ENCODE measurements at places on chromosomes 5 and 9.

GRCh38 chr5:79464695-79465332 is 49.1 kb downstream of the HOMER1 start:
- peak; percentile 12 for DNase-seq

GRCh38 chr9:137970686-137971476 is 93.3 kb downstream of the CACNA1B start:
- DNase-seq, result no peak

GRCh38 chr9:109010746-109011145 is 2.6 kb downstream of the CTNNAL1 start:
- DNase-seq, result no peak

- no peak for DNase-seq
Measured at GRCh38 chr5:40134883-40135520, 544.7 kb upstream of the PTGER4 start.

DNA sequence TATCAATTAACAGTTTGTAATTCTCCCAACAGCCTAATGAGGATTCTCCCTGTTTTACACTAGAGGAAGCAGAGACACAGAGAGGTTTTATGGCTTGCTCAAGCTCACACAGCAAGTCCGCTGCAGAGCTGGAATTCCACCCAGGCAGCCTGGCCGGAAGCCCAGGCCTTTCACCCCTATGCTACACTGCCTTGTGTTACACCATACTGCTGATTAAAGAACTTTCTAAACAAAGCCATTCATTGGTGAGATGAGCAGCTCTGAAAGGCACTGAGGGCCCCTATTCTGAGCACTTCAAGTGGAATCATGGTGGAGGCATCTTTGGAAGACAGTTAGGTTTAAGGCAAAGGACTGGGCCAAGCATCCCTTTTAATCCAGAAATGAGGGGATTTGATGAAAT is 14.7 kb upstream of the LARP1 start:
- no peak for DNase-seq

DNA sequence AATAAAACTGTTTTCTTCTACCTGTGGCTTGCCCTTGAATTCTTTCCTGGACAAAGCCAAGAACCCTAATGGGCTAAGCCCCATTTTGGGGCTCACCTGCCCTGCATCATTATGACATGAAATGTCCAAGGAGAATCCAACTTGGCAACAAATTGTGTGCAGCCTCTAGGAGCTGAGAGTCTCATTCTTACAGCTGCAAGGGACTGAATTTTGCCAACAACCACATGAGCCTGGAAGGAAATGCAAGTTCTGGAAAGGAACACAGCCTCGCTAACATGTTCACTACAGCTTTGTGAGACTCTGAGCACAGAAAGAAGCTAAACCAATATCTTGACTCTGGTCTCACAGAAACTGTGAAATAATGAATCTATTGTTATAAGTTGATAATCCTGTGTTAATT is 94.8 kb upstream of the CDH12 start:
- DNase-seq, result no peak

DNA sequence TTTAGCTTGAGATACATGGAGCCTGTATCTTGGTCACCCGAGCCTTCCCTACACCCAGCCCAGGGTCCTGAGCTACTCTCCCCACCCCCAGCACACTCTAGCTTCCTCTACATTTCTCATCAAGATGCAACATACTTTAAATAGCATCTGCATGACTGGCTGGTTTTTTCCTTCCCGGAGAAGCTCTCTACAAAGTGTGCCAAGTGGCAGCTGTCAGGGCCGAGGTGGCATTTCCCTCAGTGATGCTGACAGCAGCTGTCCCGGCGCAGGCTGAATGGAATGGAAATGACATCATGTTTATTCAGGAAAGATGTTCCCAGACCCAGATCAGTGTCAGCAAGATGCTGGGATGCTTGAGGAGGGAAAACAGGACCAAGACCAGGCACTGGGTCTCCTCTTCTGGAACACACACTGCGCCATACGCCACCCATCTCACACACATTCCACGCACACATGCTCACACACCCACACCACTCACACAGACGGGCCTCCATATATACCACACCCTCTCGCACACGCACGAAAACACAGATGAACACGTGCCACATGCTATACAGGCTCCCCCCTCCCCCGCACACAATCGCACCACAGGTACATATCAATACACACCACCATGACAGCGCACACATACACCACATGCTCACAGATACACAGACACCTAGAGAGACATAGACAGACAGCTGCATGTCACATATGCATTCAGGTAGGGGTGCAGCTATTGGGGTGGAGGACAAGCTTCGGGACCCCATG is 67.8 kb downstream of the LHX2 start:
- DNase-seq, result no peak

GRCh38 chr9:13665418-13666066 is 386.1 kb upstream of the MPDZ start:
- DNase-seq, result no peak

Data from HuH-7.5 (cell line).